Cerebellum (tissue), 4 donors: ENCODE measurements at places on chromosomes 7 and 10. TPM values are rescaled to one million over a fixed set of nuclear protein-coding genes. Genes with fewer than 3 reads are reported as not detected.

BLNK gene
- total RNA-seq, result 0.27 TPM

MKX gene
- total RNA-seq, result 1.8 TPM

AGBL3 gene
- total RNA-seq, result 6.9 TPM

FAM13C gene
- total RNA-seq, result 66.1 TPM

DAGLB gene
- 17.5 TPM for total RNA-seq

CCDC146 gene
- total RNA-seq, result 15.8 TPM

CALHM3 gene
- not detected for total RNA-seq

CLEC5A gene
- total RNA-seq, result not detected

HOXA10 gene
- not detected for total RNA-seq

LDB3 gene
- 0.27 TPM for total RNA-seq

TRIM8 gene
- 50.3 TPM for total RNA-seq

GPR141 gene
- not detected for total RNA-seq

SLIT1 gene
- total RNA-seq, result 23.2 TPM

CYP2C9 gene
- not detected for total RNA-seq

ABCC2 gene
- 0.73 TPM for total RNA-seq

CREB3L2 gene
- 6.6 TPM for total RNA-seq

LRRC17 gene
- 33.6 TPM for total RNA-seq

TYW1B gene
- total RNA-seq, result 3.9 TPM

GNG11 gene
- 5.1 TPM for total RNA-seq

LIPN gene
- not detected for total RNA-seq

CPXM2 gene
- total RNA-seq, result 1.8 TPM

TUBB8 gene
- total RNA-seq, result not detected

KBTBD2 gene
- total RNA-seq, result 66.1 TPM

ALOX5 gene
- 2.0 TPM for total RNA-seq

CH25H gene
- 0.73 TPM for total RNA-seq

AKR1C4 gene
- total RNA-seq, result not detected

PLAC9 gene
- total RNA-seq, result 6.3 TPM

SPDYE6 gene
- not detected for total RNA-seq

GLUD1 gene
- 189 TPM for total RNA-seq
